H9 (cell line): ENCODE measurements at places on chromosomes 1 and 21.

DNA sequence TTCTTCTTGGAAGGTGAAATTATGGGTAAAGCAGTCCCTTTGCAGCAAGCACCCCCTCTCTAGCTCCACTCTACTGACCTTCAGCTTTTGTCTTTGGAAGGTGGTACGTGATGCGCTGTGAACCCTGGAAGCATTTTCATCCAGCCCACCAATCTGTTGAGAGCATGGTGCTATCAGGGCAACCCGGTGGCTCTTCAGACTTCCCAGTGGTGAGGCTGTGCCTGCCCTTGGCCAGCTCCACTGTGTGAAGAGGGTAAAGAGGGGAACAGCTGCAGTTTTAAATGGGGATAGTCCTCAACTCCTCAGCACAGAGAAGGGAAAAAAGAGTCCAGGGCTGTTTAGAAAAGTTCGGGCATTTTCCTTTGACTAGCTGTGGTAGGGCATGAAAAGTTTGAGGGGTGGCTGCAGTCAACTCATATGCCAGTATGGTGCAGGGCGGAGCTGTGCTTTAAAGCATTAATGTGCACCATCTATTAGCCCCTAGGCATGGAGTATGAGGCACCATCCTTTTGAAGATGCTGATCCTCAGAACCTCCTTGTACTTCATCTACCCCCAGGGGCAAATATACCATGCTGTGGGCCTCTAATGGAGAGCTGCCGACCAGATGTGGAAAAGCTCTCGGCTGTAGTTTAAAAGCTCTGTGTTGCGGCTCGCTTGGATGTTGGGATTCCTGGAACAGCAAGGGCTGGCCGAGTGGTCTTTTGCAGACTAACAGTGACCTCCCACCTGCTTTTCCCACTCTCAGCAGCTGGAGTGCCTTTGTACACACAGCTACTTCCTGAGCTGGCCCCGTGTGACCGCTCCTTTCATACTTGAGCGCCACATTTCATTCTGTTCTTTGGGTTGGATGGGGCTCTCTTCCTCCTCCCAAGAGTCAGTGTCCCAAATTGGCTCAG is 123.0 kb downstream of the PEX14 start:
- DNase-seq, result no peak

DNA sequence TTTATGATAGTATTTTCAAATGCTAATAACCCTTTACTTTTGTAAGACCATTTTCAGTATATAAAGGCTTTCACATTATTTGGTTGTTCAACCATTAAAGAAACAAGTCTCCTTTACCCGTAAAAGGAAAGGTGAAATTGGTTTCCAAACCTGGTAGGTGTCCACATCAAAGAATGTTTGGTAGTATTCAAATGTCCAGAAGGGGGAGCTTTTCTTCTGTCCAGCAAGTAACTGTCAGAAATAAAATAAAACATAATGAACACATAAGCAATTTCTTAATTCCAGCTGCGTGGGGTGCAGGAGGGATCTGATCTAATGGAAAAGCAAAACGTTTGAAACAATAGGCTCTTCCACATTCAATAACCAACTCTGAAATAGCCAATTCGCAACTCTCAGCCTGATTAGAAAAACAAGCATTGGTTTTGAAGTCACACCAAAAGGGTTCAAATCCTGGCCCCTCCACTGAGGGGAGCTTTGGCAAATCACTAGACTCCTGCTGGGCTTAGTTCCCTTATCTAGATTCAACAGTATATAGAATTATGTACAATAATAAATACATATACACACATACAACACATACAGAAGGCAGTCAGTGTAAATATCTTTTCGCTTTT is 11.0 kb downstream of the YIPF1 start:
- no peak for DNase-seq

GRCh38 chr1:120178799-120179756 is 2.8 kb upstream of the SEC22B start:
- DNase-seq, result peak; percentile 21

DNA sequence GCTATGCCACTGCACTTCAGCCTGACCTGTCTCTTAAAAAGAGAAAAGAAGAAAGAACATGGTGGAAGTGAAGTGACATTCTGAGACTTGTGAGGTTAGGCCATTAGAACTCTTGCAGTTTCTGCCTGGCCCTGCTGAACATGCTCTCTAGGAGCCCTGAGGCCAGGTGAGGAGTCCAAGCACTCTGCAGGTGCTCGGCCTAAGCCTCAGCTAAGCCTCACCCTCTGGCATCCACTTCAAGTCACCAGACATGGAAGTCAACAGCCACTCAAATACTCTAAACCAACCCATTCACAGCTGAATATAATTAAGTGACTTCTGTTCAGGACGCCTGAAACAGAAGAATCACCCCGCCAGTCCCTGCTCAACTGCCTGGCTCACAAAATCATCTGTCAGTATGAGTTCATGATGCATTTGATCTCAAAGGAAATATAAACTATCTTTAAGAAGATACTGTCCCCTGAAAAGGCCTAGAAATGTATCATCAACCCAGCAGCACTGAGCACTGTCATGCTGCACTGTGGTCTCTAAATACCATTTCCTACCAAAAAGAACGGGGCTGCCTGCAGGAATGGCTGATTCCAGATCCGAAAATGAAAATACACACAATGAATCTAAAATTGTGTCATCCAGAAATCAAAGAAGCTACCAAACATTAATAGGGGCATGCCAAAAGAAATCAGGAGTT is 118.8 kb downstream of the PSMG1 start:
- no peak for DNase-seq

- peak; percentile 26 for DNase-seq
Measured at GRCh38 chr21:46003575-46004007, 22.0 kb downstream of the COL6A1 start.

- no peak for DNase-seq
Measured at GRCh38 chr1:225388372-225388771, 39.5 kb downstream of the LBR start.

DNA sequence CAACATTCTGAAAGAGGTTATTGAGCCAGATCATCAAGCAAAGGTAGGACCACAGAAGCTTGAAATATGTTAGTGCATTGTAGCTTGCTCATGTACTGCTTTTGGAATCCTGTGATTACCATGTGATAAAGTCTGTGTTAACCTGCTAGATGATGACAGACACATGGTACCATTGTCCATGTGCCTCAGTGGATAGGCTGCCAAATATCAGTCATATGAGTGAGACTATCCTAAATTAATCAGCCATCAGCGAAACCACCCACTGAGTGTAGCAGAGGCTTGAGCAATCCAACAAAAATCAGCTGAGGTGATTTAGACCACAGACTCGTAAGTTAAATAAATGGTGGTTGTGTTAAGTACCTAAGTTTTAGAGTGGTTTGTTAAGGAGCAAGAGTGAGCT is 32.7 kb upstream of the CRB1 start:
- no peak for DNase-seq

DNA sequence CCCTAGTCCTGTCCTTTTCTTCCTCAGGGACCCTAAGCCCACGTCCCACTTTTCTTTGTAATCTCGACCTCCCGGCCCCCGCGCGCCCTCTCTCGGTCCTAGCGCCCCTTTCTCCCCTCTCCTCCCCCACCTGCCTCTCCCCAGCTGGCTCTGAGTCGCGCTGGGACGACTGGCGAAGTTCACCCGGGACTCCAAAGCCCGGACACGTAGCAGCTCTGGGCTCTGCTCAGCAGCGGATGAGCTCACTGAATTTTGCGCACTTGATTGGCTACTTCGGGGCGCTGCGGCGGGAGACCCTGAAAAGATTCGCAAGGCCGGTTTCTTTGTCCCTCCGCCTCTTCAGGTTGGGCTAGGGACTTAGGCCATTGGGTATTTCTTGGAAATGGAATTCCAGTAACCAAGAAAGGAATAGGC is 16.3 kb upstream of the ACKR1 start:
- peak; percentile 96 for DNase-seq
